Activated CD8-positive, alpha-beta memory T cell treated with anti-CD3 and anti-CD28 coated beads for 4 hours (primary cell): ENCODE measurements at places on chromosomes 6 and 20.

DNA sequence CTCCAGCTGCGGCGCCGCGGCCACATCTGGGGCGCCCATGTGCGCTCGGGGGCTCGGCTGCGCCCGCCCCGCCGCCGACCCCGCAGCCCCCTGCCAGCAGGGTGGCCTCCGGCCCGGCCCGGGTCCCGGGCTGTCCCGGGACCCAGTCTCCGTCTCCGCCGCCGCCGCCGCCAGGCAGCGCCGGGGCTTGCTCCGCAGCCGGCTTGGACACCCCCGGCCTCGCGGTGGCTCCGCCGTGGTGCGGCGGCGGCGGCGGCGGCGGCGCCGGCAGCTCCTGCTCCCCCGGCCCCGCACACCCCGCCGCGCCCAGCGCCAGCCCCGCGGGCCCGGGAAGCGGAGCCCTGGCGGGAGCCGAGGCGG lies 219 bp downstream of the ISM1 start:
- DNase-seq, result no peak

DNA sequence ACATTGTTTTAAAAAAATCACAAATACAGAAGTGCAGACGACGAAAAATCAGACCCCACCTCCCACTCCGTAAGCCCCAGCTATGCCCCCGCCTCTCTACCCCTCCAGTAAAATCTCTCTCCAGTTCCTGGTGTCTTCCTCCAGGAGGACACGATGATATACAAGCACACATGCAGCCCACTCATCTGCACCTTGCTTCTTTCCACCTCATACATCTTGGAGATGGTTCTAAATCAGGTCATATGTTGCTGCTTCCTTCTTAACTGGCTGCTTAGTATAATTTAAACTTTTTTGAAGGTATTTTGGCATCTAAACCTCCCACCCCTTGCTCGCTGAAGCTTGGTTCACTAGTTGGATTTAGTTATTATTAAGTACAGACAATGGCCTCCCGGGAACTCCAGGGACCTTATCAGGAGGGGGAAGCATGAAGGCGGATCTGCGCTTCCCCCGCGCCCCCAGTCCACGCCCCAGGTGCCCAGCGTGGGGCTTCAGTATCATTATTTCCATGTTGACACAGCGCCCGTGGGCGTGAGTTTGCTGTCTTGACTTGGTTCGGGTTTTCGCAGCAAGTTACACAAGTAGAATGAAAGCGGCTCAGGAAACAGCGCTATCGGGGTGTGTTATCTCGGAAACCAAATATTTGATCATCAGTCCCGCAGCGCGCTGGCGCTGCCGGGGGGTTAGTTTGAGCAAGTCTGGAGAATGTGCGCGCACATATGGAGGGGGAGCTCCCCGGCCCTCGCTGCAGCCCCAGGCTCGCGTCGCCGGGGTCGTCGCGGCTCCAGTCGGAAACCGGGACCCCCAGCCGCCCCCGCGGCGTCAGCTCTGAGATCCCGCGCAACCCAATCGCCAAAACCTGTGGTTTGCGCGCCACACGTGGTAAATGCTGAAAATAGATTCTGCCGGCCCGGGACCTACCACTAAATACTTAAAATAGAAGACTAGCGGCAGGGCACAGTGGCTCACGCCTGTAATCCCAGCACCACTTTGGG lies 2.3 kb downstream of the BMP7 start:
- DNase-seq, result no peak

DNA sequence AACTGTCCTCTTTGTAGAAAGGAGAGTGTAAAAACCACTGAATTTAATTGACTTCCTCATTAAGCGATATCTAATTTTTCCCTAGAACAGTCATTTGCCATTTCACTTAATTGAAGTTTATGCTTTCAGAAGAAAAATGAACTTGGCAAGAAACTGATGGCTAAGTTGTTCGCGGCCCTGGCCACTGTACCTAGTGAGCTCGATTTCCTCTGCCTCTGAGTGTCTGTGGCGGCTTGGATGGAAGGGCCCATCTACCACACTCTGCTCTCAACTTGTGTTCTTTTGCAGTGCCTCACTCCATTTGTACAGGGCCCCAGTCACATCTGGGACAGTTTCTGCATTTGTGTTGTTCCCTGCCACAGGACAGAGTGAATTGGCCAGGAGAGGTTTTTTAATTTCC lies 102.9 kb downstream of the BCAS1 start:
- no peak for DNase-seq

DNA sequence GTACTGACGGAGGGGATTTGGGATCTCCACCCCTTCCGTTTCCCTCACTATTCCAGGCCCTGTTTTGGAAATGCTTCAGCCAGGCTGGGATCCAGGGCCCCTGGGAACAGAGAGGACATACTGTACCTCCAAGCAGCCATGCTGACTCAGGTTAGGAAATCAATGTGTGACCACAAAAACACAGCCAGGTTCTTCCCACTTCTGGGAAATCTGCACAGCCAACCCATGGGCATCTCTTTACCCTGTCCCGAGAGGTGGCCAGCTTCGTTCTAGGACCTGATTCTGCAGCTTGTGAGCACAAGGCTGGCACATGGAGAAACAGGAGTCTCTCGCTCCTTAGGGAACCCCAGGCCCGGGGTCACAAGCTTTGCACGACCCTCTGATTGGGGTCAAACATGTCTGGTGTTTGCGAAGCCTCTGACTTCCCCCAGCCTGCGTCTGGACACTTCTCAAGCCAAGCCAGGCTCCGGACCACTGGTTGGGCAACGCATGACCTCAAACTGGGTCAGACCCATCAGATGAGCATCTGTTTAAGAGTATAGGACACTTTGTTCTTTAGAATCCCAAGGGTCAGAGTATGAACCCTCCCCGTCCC lies 8.3 kb upstream of the TTPAL start:
- no peak for DNase-seq

- DNase-seq, result no peak
Measured at GRCh38 chr6:150145830-150146229, 3.0 kb downstream of the PPP1R14C start.

DNA sequence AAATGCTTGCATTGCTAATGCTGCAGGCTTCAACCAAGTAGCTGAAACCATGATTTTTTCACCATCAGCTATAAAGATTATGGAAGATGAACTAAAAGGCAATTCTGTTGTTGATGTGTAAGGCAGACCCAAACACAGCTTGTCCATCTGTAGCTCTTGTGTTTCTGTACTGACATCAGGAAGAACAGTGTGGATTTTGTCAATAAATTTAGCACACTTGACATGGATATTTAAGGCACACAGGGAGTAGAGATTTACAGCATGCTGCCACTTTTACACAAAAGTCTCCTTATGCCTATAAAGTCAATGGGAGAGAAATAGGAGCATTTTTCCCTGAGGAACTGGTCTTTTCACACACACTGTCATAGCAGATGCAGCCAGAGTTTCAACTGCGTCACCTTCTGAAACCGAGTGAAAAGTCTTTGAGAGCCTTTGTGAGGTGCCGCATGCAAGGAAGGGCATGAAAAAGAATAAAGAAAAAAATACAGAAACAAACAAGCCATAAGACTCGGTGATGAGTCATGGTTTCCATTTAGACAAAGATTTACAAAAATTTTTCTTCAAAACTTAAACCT lies 261.4 kb upstream of the TFAP2D start:
- DNase-seq, result no peak

DNA sequence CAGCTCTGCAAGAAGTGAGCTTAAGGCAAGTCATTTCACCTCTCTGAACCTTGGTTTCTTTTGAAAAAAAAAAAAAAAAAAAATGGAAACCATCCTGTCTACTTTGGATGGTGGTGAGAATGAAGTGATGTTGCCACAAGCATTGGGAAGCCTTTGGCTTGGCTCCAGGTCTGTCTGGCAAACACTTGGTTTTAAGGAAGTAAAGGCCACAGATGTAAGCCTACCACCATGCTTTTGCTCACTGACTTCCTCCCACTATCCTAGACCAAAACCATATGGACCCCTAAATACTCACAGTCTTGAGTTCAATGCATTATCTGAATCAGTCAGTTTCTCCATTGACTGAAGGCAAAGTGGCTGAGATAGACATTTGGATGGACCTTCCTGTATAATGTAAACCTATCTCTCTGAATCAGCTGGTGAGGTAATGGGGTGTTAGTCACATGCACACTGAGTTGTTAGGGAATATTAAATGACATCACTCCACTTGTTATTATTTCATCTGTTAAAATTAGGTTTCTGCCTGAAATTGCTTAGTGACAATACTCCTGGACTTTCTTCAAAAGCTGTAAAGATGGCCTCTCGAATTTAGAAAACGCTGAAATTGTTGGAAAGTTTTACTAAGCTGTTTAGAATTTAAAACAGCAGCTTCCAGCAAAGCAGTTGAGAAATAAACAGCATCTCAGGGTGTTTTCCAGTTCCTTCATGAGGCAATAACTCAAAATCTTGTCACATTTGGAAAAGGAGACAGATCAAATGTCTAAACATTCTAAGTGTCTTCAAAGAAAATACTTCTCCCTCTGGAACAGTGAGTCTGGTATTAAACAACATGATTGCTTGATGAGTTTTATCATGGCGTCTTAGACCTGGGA lies 833.5 kb downstream of the DHX35 start:
- DNase-seq, result no peak

DNA sequence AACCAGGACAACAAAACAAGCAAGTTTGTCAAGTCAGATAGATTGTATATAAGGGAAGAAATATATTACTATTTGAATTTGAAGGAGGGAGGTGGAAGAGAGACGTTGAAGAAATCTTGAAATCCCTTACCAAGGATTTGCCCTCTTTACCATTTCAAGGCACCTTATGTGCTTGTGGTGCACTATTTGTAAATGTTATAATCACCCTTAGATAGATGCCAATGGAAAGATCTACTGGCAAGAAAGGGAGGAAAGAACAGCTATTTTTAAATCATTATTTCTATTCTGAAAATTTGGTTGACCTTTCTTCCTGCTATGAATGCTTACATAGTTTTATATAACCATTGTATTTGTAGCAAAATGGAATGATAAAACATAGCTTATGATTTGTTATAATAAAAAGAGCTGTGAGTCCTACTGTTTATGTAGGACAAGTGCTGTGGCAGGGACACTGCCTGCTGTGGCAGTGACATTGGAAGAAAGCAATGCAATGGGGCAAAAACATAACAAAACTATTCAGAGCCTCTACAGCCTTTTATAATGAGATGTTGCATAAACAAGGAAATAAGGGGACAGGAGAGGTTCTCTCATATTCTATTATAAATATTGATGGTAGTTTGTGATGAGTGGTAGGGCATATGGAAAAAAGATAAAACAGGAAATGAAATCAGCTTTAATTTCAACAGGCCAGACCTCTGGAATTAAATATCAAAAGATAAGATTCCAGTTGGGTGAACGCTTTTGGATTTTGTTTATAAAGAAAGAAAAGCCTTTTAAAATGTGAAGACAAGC lies 1145.2 kb upstream of the GJE1 start:
- DNase-seq, result no peak

GRCh38 chr6:9766240-9766915 lies 648.5 kb downstream of the TFAP2A start:
- no peak for DNase-seq

DNA sequence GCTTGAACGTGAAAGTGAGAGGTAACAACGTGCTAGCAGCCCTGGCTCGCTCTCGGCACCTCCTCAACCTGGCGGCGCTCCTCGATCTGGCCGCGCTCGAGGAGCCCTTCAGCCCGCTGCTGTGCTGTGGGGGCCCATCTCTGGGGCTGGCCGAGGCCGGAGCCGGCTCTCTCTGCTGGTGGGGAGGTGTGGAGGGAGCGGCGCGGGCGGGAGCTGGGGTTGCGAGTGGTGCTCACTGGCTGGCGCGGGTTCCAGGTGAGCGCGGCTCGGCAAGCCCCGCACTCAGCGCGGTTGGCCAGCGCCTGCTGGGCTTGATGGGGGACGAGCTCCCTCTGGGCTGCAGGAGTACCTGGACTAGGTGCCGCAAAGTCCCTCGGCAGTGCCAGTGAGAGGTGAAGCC lies 52.5 kb upstream of the RPS6KA2 start:
- DNase-seq, result no peak

DNA sequence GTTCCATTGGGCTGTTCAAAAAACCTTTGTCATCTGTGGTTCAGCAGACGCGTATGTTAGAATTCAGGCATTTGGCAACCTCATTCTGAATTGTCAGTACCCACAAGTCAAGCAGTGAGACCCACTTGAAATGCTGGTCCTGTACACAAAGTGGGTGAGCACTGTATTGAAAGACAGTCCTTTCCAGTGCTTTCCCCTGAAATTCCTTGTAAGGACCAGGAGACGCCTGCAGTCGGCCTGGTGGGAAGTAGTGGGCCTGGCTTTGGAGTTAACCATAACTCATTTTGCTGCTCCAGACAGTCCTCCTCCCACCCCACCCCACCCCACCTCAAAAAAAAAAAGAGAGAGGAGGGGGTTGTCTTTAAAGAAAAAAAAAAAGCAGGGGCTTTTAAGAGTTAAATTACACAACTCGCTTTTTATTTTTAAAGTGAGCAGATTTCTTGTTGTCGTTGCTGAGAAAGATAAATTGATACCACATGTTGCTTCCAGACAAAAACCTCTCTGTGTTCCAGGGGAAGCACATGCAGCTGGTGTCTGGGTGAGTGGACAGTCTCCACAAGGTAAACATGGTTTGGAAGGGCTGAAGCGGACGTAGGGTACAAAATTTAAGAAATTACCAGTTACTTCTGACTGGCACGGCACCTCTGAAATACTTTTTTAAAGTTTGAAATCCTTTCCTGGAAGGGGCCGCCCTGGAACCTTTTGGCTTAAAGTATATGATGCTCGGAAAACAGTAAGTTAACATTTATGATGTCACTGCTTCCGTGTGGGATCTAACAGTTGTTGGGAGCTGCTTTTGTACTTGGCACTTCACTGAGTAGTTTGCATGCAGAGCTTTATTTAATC lies 95.3 kb downstream of the FOXO3 start:
- DNase-seq, result no peak

DNA sequence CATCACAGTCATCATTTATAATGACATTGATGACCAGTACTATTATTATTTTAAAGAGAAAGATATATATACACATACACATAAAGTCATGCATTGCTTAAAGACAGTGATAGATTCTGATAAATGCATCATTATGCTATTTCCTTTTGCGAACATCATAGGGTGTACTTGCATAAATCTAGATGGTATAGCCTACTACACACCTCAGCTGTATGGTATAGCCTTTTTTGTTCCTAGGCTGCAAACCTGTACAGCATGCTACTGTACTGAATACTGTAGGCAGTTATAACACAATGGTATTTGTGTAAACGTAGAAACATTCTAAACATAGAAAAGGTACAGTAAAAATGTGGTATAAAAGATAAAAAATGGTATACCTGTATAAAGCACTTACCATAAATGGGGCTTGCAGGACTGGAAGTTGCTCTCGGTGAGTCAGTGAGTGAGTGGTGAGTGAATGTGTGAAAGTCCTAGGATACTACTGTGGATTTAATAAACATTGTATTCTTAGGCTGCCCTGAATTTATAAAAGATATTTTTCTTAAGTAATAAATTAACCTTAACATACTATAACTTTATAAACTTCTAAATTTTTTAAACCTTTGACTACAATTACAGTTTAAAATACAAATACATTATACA lies 23.9 kb downstream of the QKI start:
- no peak for DNase-seq

GRCh38 chr20:22496817-22497216 lies 87.6 kb downstream of the FOXA2 start:
- DNase-seq, result no peak

DNA sequence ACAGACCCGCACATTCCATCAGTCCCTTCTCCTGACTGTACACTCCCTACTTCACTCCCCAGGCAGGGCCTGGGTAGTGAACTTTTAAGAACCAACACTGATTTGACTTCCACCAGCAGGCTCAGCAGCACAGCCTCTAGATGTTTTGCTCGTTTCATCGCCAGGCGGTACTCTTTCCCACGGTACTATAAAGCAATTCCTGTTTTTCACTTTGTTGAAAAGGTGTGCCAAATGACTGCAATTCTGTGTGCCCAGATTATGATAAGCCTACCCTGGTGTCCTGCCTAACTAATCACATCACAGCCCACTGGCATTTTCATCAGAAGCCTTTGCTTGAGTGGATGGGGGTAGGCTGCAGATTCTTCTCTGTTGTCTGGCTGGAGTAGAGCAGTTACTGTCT lies 12.9 kb upstream of the WTAP start:
- DNase-seq, result no peak
